GOT3 (cell line): ENCODE measurements at places on chromosomes 7 and 10.

DNA sequence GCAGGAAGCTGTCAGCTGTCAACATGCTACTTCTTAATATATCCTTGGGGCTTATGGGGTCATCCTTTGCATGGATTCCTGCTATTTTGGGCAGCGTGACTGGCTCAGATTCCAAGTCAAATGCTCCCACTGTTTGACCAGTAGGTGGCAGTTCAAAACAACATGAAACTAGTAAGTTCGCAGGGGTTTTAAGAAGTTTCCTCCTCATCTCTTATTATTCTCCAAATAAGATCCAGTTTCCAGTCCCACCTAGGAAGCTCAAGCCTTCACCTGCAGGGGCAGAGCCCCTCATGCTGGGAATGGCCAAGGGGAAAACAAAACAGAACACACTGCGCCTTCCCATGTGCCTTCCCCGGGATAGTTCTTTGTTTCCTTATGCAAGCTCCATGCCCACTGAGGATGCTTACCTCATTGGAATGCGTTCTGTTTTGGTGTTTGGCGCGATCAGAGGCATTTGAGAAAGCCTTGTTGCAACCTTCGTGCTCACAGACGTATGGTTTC is 259.8 kb downstream of the GLI3 start:
- no peak for DNase-seq

- DNase-seq: no peak
These were observed 153.0 kb downstream of the GRK5 start for GRCh38 chr10:119360181-119360921.

GRCh38 chr10:6721964-6722615 is 142.0 kb upstream of the PRKCQ start:
- no peak for DNase-seq

DNA sequence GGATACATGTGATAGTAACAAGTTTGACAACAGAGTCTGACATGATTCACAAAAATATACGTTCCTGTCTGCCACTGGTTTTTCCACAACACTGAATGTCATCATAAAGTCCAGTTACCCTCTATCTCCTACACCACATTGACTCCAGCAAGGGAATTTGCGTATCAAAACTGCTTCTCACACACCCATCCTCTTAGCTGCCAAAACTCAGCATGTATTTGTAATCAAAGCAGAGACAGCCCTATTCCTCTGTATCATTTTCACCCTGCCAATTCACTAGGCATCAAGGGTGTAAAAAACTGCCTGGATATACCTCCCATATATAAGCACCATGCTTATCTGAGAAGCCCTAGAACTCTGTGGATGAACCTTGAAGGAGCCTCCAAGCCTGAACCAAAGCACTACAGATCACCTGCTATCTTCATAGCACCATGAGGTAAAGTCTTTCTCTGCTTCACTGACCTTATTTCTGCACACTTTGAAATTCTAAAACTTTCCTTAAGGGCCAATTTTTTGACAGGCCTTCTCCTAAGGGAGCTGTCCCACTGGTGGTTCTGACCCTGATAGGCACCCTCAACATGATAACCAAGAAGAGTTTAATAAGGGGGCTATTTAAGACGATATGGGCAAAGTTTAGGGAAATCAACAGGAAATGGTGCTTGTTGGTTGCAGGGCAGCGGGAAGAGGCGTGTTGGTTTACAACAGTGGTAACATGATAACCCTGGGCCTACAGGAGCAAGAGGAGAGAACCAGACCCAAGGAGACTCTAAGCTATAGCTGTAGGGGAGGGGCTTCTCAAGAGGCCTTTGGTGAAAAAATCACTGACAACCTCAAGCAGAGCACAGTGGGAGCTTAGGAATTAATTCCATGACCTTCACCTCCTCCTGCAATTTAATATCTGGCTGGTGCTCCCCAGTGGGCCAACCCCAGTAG is at the start of gene IFIT1B:
Gene IFIT1B (plus strand): TSS at position 352 of the 933 bp plus-strand sequence. CDS start 80 bp downstream, at position 432.
- DNase-seq: no peak

DNA sequence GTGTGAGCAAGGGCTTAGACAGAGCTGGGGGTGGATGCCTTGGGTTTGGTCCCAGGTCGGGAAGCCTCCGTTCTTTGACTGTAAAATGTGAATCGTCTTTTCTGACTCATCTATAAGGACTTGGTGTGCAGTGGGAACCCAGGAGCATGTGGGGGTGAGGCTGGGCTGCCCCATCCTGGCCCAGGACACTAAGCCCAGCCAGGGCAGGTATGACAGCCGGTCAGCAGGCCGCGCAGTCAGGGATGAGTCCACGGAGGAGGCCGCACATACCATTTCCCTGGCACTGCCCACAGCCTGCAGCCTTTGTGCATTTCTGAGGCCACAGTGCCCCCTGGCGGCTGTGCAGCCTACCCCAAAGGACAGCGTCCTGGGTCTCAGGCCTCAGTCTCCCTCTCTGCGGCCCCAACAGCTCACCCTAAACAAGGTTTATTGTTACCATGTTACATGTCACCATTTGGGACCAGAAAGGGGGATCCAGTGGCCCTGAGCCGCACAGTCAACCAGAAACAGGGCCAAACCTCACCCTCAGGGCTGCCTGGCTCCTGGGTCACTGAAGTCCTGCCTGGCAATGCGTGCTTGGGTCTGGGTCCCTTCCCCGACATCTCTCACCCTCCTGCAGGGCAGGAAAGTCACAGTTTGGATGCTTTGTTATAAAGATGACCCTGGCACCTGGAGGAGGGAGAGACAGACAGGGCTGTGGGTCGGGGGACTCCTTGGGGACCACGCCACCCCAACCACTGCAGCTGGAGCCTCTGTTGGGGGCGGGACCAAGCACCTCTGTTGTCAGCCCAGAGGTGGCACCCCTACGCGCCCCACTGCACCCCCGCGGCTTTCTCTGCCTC is 14.4 kb upstream of the SH2B2 start:
- DNase-seq: peak; percentile 32

DNA sequence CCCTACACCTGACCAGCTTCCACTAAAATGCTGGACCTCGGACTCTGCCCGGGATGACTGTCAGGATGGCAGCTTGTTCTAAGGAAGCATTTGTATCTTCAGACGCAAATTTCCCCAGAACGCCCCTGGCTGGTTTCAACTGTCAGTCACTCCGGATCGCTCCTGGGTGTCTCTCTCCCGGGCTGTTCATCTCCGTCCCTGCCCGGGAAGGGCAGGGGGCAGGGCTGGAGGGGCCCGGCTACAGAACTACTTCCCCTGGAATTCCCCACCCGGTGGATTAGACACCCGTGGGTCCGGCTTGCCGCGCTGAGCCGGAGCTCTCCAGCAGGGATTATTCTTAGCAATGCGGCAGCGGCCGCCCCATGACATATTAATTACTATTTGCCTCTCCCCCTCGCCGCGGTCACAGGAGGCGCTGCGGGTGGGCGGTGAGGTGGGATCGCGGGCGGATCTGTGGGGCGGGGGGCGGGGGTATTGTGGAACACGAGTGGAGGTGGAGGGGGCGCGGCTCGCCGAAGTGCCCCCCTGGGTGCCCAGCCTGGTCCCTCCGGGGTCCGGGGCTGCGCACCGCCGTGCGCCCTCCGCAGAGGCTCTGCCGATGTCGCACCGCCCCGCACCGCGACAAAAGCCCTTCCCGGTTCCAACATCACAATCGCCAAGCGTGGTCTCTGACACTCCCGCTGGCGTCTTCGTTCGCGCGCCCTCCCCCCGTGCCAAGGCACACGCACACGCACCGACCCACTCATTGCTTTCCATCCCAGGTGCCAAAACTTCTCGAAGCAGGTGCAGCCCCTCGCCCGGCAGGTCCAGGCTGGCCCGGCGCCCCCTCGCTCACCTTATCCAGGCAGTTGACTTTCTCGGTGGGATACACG is 276.1 kb upstream of the NEBL start:
- no peak for DNase-seq

- no peak for DNase-seq
These were observed 176.0 kb downstream of the ARID5B start for GRCh38 chr10:62077330-62078015.

- DNase-seq: no peak
These were observed 39.5 kb downstream of the LRMDA start for GRCh38 chr10:75470901-75471300.

DNA sequence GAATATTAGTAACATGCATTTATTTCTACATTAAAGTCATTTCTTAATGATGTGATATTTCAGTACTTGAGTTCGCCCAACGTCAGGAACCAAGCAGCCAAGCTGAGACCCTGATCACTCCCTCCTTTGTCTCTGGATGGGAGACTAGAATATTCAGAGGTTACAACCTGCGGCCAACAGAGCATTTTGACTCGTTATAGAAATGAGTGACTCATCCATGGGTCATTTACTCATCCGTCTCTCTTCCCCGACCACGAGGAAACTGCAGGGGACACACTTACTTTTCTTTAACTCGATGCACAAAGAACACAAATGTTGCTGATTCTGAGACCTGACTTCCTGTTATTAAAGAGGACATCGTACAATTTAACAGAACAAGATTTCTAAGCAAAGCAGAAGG is 343.3 kb downstream of the FRMD4A start:
- DNase-seq: no peak

DNA sequence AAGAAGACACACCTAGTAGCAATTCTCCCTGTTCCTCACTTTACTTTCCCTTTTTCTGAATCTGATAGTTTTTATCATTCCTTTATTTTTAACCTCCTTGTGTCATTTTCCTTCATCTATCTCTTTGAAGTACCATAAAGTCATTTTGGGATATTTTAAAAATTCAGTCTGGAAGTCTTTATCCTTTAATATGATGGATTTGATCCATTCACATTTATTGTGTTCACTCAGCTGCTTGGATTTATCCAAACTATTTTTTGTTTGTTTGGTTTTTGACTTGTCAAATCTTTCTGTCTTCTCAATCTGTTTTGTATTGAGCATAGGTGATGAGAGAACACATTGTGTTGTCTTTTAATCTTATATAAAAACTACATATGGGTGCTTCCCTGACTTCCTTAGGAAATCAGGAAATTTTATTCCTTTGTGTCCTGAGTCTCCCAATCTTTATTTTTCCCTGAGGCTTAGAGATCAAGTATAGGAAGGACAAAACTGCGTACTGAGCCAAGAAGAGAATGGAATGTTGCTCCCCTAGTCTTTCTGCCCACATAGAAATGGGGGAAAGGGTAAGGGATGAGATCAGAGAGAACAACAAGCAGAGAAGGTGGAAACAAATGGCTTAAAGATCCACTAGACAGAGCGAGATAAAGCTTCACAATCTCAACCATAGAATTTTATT is 132.7 kb upstream of the HABP2 start:
- no peak for DNase-seq

GRCh38 chr7:25949736-25950487 is 202.1 kb upstream of the NFE2L3 start:
- no peak for DNase-seq
